ENCODE measurements at places on chromosomes 2 and 18. TPM values are rescaled to one million over a fixed set of nuclear protein-coding genes. Genes with fewer than 3 reads are reported as not detected.

ARHGAP28 gene
- 19.1 TPM for total RNA-seq

GKN1 gene
- total RNA-seq: not detected

TRIM54 gene
- total RNA-seq: not detected

SLC19A3 gene
- total RNA-seq: 0.96 TPM

OSR1 gene
- total RNA-seq: not detected

KCNS3 gene
- total RNA-seq: 10.0 TPM

SERPINB13 gene
- total RNA-seq: not detected

LCT gene
- total RNA-seq: 0.03 TPM

PDE1A gene
- total RNA-seq: 0.06 TPM

RALBP1 gene
- total RNA-seq: 61.5 TPM

THADA gene
- 20.5 TPM for total RNA-seq

ALK gene
- total RNA-seq: not detected

MREG gene
- total RNA-seq: 19.1 TPM

TGFA gene
- not detected for total RNA-seq

MYO3B gene
- 16.8 TPM for total RNA-seq

C2orf80 gene
- total RNA-seq: not detected

PTRHD1 gene
- 59.5 TPM for total RNA-seq

HOXD8 gene
- total RNA-seq: not detected

OTOS gene
- not detected for total RNA-seq

ASPRV1 gene
- 0.30 TPM for total RNA-seq

DSEL gene
- 7.1 TPM for total RNA-seq

KRTCAP3 gene
- 0.88 TPM for total RNA-seq

DOK1 gene
- total RNA-seq: 13.2 TPM

GAL3ST2 gene
- 0.09 TPM for total RNA-seq

TXNDC2 gene
- not detected for total RNA-seq

NEURL3 gene
- not detected for total RNA-seq

CCDC141 gene
- 1.8 TPM for total RNA-seq

TMEM237 gene
- total RNA-seq: 58.0 TPM

OTOF gene
- total RNA-seq: 0.36 TPM

TDRD15 gene
- total RNA-seq: not detected

DNER gene
- total RNA-seq: 0.97 TPM

PDE11A gene
- total RNA-seq: 0.62 TPM

IL36B gene
- not detected for total RNA-seq

GLS gene
- total RNA-seq: 42.0 TPM

GALNT13 gene
- total RNA-seq: 4.3 TPM

RGPD4 gene
- 0.06 TPM for total RNA-seq

FOXI3 gene
- 0.51 TPM for total RNA-seq

CACNB4 gene
- 14.2 TPM for total RNA-seq

ANKAR gene
- 5.0 TPM for total RNA-seq

PRSS56 gene
- not detected for total RNA-seq

SPAG16 gene
- total RNA-seq: 48.5 TPM

All from neural progenitor cell (in vitro differentiated cells).